ENCODE measurements at places on chromosomes 5 and 9. TPM values are rescaled to one million over a fixed set of nuclear protein-coding genes. Genes with fewer than 3 reads are reported as not detected.

Gene BTNL3
- not detected for total RNA-seq

Gene ZCCHC9
- 16.8 TPM for total RNA-seq

Gene RASGRF2
- 3.5 TPM for total RNA-seq

Gene DAB2IP
- total RNA-seq: 39.9 TPM

Gene FGFR4
- total RNA-seq: 57.7 TPM

Gene PCDHGA9
- 9.8 TPM for total RNA-seq

Gene FGF10
- total RNA-seq: 10.9 TPM

Gene GRIN3A
- 2.5 TPM for total RNA-seq

Gene SLC45A2
- 0.23 TPM for total RNA-seq

Gene MARCOL
- not detected for total RNA-seq

Gene CAAP1
- 20.6 TPM for total RNA-seq

Gene DDX4
- total RNA-seq: not detected

Gene TLE1
- 90.2 TPM for total RNA-seq

Gene IGFBPL1
- 2.2 TPM for total RNA-seq

Gene ADAMTS2
- 32.0 TPM for total RNA-seq

Gene POLK
- total RNA-seq: 28.3 TPM

Gene GKAP1
- 6.5 TPM for total RNA-seq
